HFFc6 (cell line): ENCODE measurements at places on chromosomes 7 and 10. TPM values are rescaled to one million over a fixed set of nuclear protein-coding genes. Genes with fewer than 3 reads are reported as not detected.

GPNMB gene
- total RNA-seq: 21.7 to 48.8 TPM (median 27.2 TPM) in 3 replicates

ASAH2 gene
- total RNA-seq: 0.80 to 5.3 TPM (median 1.5 TPM) in 3 replicates

HDAC9 gene
- 11.5 to 27.9 TPM (median 13.4 TPM) in 3 replicates for total RNA-seq

NXPH1 gene
- not detected in 3 replicates for total RNA-seq

DYNC1I1 gene
- 0.14 TPM in 1 of 3 replicates, not detected in the others for total RNA-seq

OR13A1 gene
- not detected in 3 replicates for total RNA-seq

- H3K4me1 ChIP-seq: peaks cover 46% of the 10 kb centered on the region
- peaks cover 1% of the 10 kb centered on the region; the same call in 1 of the 2 replicates for H3K27me3 ChIP-seq
- H3K4me3 ChIP-seq: peak overlapping the region; percentile 43
- peaks cover 29% of the 10 kb centered on the region for H3K36me3 ChIP-seq
- peak overlapping the region; percentile 77 for H3K27ac ChIP-seq
- no peak for DNase-seq
Measured at GRCh38 chr10:132527339-132528063, 10.1 kb upstream of the INPP5A start.

DNA sequence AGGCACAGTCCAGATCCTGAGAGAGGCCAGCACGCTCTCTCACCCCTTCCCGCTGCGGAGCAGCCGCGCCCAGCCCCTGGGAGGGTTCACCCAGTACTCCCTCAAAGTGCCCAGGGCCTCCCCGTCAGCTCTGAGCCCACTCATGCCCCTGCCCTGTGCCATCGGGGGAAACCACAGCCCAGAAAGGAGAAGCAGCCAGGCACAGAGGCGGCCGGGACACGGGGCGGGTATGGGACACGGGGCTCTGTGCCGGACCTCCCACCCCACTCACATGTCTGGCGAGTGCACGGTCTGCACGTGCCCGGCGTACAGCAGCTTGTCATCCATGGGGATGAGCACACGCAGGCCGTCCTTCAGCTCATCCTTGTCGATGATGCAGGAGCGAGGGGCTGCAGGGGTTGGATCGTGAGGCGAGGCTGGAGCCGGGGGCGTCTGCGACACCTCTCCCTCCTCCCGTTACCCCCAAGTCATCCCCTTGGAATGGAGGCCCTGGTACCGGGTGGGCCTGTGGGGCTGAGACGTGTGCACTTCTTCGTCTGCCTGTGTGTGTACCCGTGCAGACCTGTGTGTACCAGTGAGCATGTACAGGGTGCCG is 38.2 kb downstream of the SLC29A4 start:
- no peaks in the 10 kb centered on the region for H3K4me1 ChIP-seq
- peaks cover 14% of the 10 kb centered on the region for H3K27me3 ChIP-seq
- no peak overlapping the region for H3K4me3 ChIP-seq
- no peak overlapping the region for H3K27ac ChIP-seq

GRCh38 chr7:84982199-84982598 is 204.7 kb downstream of the SEMA3D start:
- H3K27me3 ChIP-seq: peaks cover 1% of the 10 kb centered on the region
- DNase-seq: peak; percentile 33
- no peak overlapping the region for H3K4me3 ChIP-seq
- H3K4me1 ChIP-seq: peaks cover 35% of the 10 kb centered on the region
- H3K27ac ChIP-seq: no peak overlapping the region
- peaks cover 5% of the 10 kb centered on the region; the same call in 1 of the 2 replicates for H3K36me3 ChIP-seq

DNA sequence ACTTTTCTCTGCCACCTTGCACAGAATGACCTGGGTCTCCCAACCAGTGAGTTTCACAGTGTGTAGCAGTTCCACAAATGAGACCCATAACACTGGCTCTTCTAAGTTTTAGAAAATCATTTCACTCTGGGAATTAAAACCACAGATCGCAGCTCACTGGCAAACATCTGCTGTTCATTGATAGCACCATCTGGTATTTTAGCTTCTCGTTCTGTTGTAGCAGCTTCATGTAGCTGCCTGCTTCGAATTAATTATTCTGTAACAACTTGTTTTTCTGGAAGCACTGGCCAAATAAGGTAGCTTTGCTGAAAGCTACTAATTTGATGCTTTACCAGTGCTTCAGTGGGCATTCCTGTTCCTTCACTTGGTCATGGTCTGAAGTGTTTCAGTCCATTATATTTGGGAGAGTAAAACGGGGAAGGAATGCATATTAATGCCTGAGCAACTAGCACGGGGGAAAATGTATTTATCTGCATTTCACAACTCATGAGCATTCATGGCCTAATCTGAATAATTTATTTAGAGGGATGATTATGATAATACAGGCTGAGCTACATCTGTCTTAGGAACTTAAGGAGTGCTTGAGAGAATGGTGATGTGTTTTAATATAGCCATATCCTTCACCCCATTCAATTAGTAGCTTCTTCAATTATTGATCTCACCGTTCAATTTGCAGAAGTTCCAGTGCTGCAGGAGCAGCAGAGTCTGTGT is 447.4 kb downstream of the XPNPEP1 start:
- H3K27ac ChIP-seq: no peak overlapping the region
- no peak overlapping the region for H3K4me3 ChIP-seq
- H3K27me3 ChIP-seq: peaks cover 8% of the 10 kb centered on the region
- no peak for DNase-seq
- no peaks in the 10 kb centered on the region for H3K36me3 ChIP-seq

GRCh38 chr7:12323415-12323814 is 80.2 kb downstream of the VWDE start:
- H3K4me1 ChIP-seq: no peaks in the 10 kb centered on the region
- H3K4me3 ChIP-seq: no peak overlapping the region
- no peak for DNase-seq

DNA sequence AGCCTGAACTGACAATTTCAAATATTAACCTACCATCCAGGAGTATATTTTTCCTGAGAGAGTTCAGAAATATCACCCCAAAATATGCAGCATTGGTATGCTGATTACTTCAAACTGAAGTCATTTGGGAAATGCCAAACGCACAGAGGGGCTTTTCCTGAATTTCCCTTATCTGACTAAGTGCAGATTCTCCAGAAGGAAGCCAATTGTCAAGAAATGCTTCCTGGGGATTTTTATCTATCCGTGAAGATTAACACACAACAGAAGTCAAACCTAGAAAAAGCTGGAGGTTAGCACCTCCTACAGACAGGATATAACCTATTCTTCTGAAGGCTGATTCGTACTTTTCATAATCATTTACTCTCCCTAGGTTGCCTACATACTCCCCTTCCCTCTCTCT is 91.0 kb downstream of the AKR1D1 start:
- no peak for DNase-seq
- peaks cover 8% of the 10 kb centered on the region for H3K27me3 ChIP-seq
- no peak overlapping the region for H3K4me3 ChIP-seq
- H3K4me1 ChIP-seq: no peaks in the 10 kb centered on the region
- peaks cover 14% of the 10 kb centered on the region for H3K36me3 ChIP-seq
- no peak overlapping the region for H3K27ac ChIP-seq

GRCh38 chr10:103660364-103661197 is 167.1 kb downstream of the NEURL1 start:
- DNase-seq: peak; percentile 36
- peak overlapping the region; percentile 94 for H3K4me3 ChIP-seq
- peaks cover 14% of the 10 kb centered on the region for H3K27me3 ChIP-seq
- H3K4me1 ChIP-seq: peaks cover 64% of the 10 kb centered on the region
- H3K27ac ChIP-seq: peak overlapping the region; percentile 88

DNA sequence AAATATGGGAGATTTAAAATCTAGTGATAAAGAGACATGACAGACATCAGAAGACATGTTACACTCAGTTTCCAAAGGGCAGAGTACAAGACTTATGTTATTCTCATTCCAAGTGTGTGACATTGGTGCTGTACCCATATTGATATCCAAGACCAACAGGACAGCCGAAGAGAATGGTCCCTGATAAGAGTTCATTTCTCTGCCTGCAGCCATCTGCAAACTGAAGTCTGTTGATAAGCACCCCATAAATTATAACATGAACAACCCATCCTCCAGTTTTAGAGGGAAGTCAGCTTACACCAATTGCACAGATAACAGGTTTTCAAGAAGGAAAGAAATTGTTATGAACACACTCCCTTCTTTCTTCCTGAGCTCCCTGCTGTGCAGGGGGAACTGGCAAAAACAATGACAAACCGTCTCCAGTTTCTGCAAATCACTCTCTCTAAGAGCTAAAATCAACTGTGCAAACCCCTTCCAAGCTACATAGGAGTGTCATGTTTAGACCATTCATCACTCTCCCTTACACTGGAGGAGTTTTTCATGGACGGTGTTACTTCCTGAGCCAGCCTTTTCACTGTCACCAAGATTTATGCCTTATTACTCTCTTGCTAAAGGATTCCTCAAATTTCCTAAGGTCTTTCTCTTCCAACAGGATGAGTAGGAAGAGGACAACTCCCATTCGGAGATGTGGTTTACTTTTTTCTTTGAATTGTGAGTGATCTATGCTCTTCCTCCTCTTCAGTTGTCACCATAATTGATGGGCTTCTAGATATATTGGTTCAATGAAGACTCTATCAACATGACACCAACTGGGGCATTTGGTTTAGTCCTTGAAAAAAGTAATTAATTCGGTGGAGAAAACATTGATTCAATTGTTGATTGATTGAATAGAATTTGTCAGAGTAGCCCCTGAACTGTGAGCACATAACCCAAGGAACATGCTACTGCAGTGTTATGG is 80.3 kb upstream of the FAM171A1 start:
- no peak overlapping the region for H3K27ac ChIP-seq
- no peak for DNase-seq
- H3K27me3 ChIP-seq: peaks cover 40% of the 10 kb centered on the region
- no peaks in the 10 kb centered on the region for H3K36me3 ChIP-seq
- no peak overlapping the region for H3K4me3 ChIP-seq
- H3K4me1 ChIP-seq: no peaks in the 10 kb centered on the region

DNA sequence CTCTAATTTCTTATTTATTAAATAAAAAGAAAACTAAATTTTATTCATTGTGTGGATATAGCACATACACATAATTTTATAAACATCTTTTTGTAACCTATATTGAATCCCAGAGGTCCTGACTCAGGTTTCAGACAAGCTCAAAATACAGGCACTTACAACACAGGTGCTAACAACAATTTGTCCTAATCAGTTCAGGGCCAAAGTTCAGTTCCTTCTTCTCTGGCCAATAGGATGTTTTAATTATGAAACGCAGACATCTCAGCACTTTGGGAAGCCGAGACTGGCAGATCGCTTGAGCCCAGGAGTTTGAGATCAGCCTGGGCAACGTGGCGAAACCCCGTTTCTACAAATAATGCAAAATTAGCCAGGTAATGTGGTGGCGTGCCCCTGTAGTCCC is 15.0 kb downstream of the RPA3 start:
- no peak overlapping the region for H3K4me3 ChIP-seq
- no peaks in the 10 kb centered on the region for H3K36me3 ChIP-seq
- peaks cover 50% of the 10 kb centered on the region for H3K4me1 ChIP-seq

DNA sequence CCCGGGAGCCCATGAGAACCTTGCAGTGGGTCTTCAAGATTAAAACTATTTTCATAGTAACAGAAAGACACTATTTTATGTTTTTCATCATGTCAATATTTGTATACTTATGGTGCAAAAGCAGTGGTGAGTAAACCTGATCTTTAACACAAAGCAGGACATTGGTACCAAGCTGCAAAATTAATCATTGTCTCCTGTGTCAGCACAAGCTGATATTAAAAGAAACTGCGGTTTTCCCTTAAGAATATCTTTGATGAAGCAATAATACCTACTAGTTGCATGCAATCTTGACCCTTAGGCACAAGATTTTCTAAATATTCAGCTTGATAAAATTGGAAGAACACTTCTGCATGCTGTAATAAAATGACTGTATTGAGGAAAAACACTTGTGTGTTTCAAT is 121.7 kb downstream of the MDFIC start:
- no peak for DNase-seq
- H3K4me3 ChIP-seq: no peak overlapping the region
- H3K27me3 ChIP-seq: no peaks in the 10 kb centered on the region
- H3K4me1 ChIP-seq: peaks cover 23% of the 10 kb centered on the region

DNA sequence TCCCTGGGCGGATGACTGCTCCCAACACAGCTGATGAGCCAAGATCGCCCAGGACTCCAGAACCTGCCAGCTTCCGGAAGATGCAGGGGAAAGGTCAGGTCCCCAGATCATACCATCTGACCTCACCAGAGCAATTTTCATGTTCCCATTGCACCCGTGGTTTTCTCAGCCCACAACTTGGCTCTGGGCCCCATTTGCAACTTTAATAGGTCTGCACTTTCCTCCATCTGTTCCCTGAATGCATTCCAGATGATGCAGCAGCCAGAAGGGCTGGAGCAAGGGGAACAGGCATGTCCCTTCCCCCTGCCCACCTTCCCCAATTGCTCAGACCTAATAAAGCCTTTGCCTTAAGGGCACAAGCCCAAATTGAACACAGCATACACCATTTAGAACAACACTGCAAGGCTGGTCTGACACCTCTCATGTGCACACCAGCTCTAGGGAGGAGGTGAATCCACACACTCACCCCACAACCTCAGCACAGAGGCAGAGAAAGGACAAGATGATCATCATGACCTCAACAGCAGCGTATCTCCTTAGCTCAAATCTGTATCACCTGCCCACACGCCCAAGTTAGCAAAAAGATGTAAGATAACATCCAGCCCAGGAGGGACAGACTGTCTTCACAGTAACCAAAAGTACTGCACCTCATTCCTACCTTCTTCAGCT is 87.5 kb downstream of the PLXNA4 start:
- H3K4me1 ChIP-seq: peaks cover 13% of the 10 kb centered on the region
- peaks cover 26% of the 10 kb centered on the region for H3K27me3 ChIP-seq
- H3K36me3 ChIP-seq: no peaks in the 10 kb centered on the region
- no peak overlapping the region for H3K27ac ChIP-seq

GRCh38 chr7:129782818-129783583 is 169.8 kb downstream of the UBE2H start:
- H3K27ac ChIP-seq: no peak overlapping the region
- DNase-seq: no peak
- H3K4me1 ChIP-seq: peaks cover 31% of the 10 kb centered on the region
- H3K36me3 ChIP-seq: 0 out of 2 replicates have a peak, but pooled peaks cover 4% of the 10 kb centered on the region

DNA sequence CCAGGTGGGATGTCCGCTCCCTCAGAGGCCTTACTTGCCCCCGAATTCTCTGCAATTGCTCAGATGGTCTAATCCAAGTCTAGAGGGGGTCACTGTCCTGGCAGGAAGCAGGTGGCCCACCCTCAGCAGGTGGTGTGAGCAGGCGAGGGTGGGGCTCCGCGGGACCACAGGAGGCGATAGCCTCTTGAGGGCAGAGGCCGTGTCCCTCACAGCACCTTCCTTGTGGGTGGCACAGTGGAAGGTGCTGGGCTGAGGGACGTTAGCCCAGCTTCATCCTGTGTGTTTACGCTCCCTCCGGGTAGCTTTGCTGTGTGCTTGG is 38.3 kb upstream of the INPP5A start:
- H3K27me3 ChIP-seq: peaks cover 29% of the 10 kb centered on the region
- no peak for DNase-seq
- no peak overlapping the region for H3K27ac ChIP-seq
- no peaks in the 10 kb centered on the region for H3K36me3 ChIP-seq
- H3K4me3 ChIP-seq: no peak overlapping the region

- peaks cover 35% of the 10 kb centered on the region for H3K36me3 ChIP-seq
- H3K27ac ChIP-seq: peak overlapping the region; percentile 78
- peaks cover 62% of the 10 kb centered on the region for H3K4me1 ChIP-seq
- DNase-seq: no peak
- H3K27me3 ChIP-seq: peaks cover under 1% of the 10 kb centered on the region
Measured at GRCh38 chr7:92613214-92613613, 23.0 kb upstream of the FAM133B start.
